ENCODE measurements at places on chromosomes 3 and 15. TPM values are rescaled to one million over a fixed set of nuclear protein-coding genes. Genes with fewer than 3 reads are reported as not detected.

CYP11A1 gene
- 0.57 TPM for total RNA-seq

DLEC1 gene
- not detected for total RNA-seq

AHSG gene
- 0.85 TPM for total RNA-seq

CFAP20DC gene
- total RNA-seq: 4.0 TPM

GOLGA6L7 gene
- not detected for total RNA-seq

CCR3 gene
- total RNA-seq: not detected

MOBP gene
- total RNA-seq: not detected

GHSR gene
- total RNA-seq: not detected

PCSK6 gene
- total RNA-seq: 10.6 TPM

CPA3 gene
- not detected for total RNA-seq

OR5AC2 gene
- not detected for total RNA-seq

GOLGA8F gene
- not detected for total RNA-seq

TEX9 gene
- 4.1 TPM for total RNA-seq

KPNA4 gene
- total RNA-seq: 84.4 TPM

DNA sequence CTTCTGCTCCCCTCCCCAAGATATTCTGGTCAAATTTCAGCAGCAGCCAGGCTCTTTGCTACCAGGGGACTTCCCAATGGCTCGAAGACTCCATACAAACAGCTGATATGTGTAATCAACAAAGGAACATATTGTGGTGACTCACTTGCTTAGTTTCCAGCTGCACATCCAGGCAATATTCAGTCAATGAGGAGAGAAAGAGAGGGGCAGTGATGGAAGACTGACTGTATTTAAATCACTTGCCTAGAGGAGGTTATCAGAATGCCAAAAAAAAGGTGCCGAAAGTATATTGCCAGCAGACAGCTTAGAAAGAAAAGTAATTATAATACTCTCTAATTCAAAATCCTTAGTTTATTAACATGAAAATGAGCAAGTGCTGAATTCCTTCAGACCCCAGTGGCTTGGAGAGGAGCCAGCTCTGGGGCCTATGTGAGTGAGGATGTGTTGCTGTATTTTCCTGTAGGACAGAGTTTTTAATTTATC is 236.5 kb downstream of the LRTM1 start:
- DNase-seq: no peak

DNA sequence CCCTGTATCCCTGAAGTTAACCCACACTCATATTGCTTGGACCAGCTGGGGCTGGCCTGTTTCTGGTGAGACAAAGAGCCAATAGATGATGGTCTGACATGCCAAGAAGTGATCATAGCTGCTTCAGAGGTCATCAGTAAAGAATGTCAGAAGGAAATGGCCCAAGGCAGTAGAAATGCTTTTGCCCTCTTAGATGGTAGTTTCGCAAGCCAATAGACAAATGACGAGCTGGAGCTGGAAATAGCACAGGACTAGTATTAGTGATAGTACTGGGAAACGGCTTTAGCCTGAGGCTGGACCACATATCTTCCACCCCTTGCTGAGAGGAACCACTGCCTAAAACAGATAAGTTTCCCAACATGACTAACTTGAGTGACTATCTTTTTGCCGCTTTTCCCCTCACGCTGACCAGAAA is 176.1 kb upstream of the THBS1 start:
- no peak for DNase-seq

- no peak for DNase-seq
These were observed 62.1 kb upstream of the SLC6A11 start for GRCh38 chr3:10753964-10754363.

DNA sequence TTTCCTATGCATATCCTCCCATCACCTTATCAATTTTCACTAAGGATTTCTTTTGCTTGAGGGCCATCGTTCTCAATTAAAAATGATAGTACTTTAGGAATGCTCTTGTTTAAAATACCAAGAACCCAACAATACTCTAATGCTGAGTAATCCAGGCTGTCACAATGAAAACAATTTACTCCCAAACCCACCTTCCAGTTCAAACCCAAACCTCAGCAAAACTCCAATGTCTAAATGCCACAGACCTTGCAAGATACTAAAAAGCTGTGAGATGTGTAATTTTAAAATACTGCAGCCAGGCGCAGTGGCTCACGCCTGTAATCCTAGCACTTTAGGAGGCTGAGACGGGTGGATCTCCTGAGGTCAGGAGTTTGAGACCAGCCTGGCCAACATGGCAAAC is 889.8 kb downstream of the ROBO1 start:
- DNase-seq: no peak

DNA sequence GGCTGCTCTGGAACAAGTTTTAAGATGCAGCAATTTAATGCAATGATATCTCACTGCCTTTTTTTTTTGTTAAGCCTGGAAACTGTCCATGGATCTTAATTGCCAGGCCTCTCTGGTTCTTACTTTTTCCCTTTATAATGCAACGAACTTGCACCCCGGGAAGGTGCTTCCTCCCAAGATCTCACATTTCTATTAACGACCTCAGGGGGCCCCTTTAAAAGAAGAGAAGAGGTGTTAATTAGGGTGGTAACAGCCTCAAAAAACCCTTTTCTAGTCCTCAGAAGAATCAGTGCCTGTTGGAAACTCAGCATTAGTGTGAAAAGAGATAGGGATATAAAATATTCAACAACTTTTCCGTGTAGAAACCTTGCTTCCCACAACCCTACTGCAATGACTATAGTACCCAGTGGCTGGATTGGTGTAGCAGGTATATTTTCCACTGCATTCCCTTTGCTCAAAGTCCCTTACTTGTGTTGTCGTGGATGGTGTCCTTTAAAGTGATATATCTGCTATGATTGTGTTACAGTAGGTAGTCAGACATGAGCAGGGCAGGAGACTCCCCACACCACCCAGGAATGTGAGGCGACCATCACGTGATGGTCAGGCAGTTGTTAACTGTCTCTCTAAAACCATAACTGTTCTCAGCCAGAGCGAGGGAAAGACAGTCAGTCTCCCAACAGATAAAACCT is 121.8 kb downstream of the CTNNB1 start:
- no peak for DNase-seq

- DNase-seq: no peak
These were observed 4.2 kb downstream of the HMCES start for GRCh38 chr3:129282727-129283327.

GRCh38 chr3:137554242-137554641 is 209.9 kb upstream of the SOX14 start:
- no peak for DNase-seq

GRCh38 chr15:26968806-26969205 is 2.2 kb upstream of the GABRG3 start:
- DNase-seq: no peak

DNA sequence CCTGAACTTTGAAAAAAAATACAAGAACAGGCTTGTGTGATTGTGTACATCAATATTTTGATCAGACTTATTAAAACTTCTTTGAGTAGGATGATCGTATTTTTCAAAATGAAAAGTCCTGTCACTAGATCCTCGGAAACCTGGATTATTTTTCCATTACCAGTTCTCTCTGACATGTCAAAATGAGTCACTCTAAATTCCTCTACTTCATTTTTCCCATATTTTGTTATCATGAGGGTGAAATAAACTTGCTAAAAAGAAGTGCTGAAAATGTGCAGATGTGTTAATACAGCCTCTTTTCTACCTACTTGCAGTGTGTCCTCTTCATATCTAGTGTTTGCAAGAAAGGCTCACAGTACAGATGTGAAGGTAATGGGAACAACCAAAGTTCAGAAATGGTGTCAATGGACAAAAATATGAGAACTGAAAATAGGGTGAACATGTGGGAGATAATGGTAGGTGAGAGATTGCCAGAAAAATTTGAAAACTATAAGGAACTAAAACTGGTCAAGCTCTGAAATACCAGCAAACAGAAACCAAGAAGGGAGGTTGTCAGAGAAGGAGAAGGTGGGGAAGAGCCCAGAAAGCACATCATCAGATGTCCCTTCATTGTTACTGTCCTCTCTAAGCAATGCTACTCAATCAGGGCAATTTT is 108.2 kb downstream of the EOMES start:
- DNase-seq: no peak

- no peak for DNase-seq
These were observed 96.1 kb upstream of the TSEN2 start for GRCh38 chr3:12388185-12388584.

GRCh38 chr3:135982404-135982761 is 16.9 kb downstream of the PPP2R3A start:
- DNase-seq: no peak

DNA sequence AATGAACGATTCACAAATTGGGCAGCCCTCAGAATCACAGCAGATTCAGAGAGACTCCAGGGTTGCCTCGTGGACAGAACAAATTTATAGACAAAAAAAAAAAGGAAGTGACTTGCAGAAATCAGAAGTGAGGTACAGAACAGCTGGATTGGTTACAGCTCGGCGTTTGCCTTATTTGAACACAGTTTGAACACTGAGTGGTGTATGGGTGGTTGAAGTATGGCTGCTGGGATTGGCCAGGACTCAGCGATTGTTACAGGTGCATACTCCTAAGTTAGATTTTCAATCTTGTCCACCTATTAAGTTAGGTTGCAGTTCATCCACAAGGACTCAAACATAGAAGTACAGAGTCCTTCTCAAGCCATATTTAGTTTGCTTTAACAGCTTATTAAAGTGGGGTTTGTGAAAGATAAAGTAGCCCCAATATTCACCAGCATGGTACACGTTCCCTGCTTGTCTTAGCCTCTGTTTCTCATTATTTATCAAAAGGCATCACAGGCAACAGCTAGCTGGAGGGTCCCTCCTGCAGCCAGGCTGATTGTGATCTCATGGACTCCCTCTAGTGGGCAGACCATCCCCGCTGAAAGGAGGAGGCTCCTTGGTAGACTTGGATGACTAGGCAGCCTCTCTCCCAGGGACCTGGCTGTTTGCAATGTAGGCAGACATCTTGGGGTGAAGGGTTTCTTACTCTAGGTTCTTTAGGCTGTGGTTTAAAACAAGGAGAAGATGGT is 17.6 kb upstream of the ALDH1L1 start:
- peak; percentile 46 for DNase-seq

GRCh38 chr3:152376351-152377183 is 107.8 kb downstream of the MBNL1 start:
- no peak for DNase-seq

GRCh38 chr15:48330105-48330785 is 984 bp upstream of the DUT start:
- no peak for DNase-seq

DNA sequence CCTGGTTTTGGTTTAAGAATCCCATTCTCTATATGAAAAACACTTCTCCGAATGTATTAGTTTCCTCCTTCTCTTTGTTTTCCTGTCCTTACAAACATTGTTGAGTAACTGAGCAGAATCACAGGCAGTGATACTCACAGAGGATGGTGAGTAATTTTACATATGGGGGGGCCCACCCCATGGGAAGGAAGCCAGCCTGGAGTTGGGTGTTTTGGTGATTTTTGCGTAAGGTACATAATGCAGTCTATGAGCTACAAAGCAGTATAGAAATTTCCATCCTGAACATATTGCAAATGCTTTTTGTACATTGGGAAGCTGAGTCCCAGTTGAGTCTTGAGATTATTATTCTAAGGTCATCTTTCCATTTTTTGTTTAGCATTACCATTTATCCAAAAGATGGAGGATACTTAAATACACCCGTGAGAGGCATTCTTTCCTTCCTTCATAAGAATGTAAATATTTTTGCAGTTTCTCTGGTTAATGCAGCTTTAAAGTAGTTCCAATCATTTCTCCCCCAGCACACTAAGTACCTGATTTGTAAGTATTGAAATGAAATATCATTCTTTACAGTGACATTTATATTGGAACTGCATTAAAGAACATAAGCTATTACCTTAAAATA is 476.8 kb downstream of the AGBL1 start:
- no peak for DNase-seq

GRCh38 chr3:30649572-30650318 is 43.3 kb downstream of the TGFBR2 start:
- no peak for DNase-seq

- DNase-seq: no peak
These were observed 601.0 kb downstream of the MECOM start for GRCh38 chr3:169062501-169062900.

DNA sequence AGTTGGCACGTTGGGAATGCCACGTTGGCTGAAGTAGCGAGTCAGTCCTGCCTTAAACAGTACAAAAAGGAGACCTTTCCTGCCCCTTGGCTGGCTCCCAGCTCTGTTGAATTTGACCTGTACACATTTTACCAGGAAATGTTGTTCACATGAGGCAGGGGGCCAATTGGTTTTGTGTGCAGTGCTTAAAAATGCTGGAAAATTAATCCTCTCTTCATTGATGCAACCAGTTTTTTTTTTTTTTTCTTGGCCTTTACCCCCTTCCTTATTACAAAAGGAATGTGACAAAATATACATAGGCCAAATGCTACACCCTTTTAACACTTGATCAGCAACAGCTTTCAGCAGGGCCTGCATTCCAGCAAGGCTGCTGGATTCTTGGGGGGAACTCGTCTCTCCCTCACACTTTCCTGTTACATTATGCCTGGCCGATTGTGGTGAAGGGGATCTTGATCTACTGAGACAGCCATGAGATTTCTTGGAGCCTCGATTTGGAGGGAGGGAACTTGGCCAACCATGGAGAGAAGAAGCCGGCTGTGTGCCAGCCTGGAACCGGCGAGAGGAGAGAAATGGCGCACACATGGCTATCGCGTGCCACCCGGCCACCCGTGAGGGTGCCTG is 93.1 kb downstream of the DNASE1L3 start:
- no peak for DNase-seq

GRCh38 chr3:190096345-190096744 is 24.4 kb downstream of the P3H2 start:
- no peak for DNase-seq

- DNase-seq: no peak
These were observed 411.4 kb upstream of the TPRG1 start for GRCh38 chr3:188760408-188760807.

DNA sequence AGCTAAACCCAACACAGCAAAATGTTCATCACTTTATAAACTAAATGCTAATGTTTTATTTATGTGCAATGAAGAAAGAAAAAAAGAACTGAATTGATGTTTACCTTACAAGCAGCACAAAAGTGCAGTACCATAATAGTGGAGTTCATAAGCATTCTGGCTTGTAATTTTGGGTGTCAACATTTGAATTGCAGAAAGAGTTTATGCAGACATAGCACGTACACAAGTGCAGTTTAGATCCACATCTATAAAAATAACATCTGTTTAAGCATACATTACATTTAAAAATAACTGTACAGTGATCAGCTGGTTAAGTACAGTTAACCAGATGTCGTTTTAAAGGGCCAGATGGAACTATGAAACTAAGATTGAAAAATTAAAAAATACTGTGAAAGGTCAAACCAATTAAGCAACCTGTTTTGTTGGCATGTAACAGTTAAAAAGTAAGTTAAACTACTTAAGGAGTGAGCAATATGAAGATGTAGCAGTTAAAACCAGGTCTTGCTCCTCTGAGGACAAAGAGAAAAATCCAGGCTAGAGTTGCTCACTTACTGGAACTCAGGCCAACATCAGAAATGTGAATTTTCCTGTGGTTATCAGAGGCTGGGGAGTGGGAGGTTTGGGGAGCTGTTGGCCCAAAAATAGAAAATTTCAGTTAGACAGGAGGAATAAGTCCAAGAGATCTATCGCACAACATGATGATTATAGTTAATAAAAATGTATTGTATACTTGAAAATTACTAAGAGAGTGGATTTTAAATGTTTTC is 204.9 kb upstream of the MDFIC2 start:
- no peak for DNase-seq

GRCh38 chr3:44954304-44954703 is 21.7 kb downstream of the ZDHHC3 start:
- DNase-seq: no peak

- DNase-seq: no peak
These were observed 177.2 kb downstream of the XXYLT1 start for GRCh38 chr3:195093731-195094130.
